Activated CD8-positive, alpha-beta memory T cell treated with anti-CD3 and anti-CD28 coated beads for 48 hours (primary cell): ENCODE measurements at places on chromosomes 7 and 10.

GRCh38 chr10:1114719-1115606 lies 58.8 kb downstream of the WDR37 start:
- no peak for DNase-seq

- no peak for DNase-seq
Observed at GRCh38 chr7:144649120-144649519, 186.7 kb downstream of the TPK1 start.

GRCh38 chr10:62047960-62048383 lies 146.5 kb downstream of the ARID5B start:
- no peak for DNase-seq

GRCh38 chr10:122142641-122143237 lies 128.4 kb upstream of the BTBD16 start:
- peak; percentile 30 for DNase-seq

GRCh38 chr7:20343941-20344340 lies 13.2 kb downstream of the ITGB8 start:
- DNase-seq, result no peak

DNA sequence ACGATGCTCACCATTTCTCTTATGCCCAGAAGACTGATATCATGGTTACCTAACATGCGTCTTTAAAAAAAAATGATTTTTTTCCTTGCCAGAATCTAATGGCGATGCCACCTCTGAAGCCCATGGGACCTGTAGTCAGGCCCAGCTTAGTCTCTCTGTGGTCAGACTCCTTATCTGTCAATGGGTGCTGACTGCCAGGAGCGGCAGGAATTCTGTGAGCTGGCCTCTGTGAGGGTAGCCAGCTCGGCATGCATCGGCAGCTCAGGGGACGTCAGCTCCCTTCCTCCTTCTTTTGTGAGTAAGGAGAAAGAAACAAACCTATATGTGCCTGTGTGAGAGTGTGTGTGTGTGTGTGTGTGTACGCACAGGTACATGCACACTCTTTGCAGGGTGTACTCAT lies 49.9 kb upstream of the ZRANB1 start:
- no peak for DNase-seq

DNA sequence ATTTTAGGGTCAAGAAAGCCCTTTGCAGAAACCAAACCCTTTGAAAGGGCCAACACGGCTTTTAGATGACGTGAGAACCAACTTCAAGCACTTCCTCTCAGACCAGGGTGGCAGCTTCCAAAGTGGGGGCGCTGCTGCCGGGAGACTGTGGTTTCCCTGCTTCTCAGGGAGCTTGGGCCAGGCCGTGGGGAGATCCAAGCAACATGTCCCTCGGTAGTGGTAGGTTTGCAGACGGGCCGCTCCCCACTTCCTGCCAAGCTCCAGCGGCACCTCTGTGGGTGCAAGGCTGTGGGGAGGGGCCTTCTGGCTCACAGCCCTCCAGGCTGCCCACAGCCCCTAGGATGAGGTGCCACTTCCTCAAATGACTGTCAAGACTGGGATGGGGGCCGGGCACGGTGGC lies 132.4 kb downstream of the FAM53B start:
- no peak for DNase-seq

GRCh38 chr10:122768389-122768745 lies 68.7 kb upstream of the C10orf120 start:
- no peak for DNase-seq

GRCh38 chr10:126749015-126749655 lies 78.6 kb upstream of the C10orf90 start:
- DNase-seq, result peak; percentile 10

GRCh38 chr7:85185424-85186082 lies 1.3 kb downstream of the SEMA3D start:
- DNase-seq, result no peak

DNA sequence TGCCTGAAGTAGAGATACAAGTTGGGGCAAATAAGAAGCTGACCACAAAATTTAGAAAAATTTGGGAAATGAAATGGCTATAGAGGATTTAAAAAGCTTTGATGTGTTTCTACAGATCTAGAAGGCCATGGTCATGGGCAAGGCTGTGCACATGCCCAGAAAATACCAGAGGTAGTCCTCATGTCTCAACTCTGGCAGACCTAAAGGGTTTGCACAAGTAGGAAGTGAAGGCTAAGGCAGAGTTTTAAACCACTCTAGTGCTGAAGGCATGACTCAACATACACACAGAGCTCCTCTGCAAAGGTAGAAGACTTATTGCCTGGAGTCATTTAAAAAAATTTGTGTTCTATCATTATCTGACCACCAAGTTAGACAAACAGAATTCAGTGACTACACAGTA lies 364.6 kb downstream of the CCSER2 start:
- no peak for DNase-seq

GRCh38 chr7:40000734-40001315 lies 50.8 kb downstream of the CDK13 start:
- no peak for DNase-seq

- no peak for DNase-seq
Observed at GRCh38 chr10:102450374-102451104, 804 bp downstream of the C10orf95 start.

DNA sequence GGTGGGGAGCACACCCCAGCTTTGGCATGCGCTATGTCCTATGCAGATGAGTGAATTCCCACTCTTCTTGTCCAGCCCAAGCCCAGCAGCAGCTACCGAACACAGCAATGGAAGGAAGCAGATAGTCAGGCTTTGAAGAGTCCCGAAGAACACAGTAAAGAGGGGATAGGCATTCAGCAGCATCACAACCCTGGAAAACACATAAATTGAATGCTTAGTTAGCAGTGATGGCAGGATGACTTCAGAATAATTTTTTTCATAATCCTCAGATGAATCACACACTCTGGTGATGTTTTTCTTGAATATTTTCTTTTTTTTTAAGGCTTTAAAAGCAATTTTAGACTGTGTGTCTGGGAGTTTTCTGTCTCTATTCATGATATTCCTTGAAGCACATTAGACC lies 95.8 kb downstream of the CFAP58 start:
- no peak for DNase-seq

DNA sequence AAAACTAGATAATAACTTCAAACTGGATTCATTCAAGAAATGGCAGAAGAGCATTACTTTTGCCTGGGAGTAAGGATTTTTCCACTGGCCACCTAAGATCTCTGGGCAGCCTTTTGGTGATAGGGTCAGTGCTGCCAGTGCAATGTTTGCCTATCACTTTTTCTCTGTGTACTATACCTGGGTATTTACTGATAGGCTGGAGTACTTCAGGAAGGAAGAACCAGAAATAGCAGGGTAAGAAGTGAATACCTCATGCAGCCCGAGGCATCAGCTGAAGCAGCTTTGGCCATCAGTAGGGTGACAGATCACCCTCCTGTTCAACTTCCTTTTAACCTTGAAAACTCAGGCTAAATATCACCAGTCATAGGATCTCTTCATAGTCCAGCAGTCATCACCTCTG lies 5.5 kb upstream of the PAPSS2 start:
- no peak for DNase-seq

GRCh38 chr7:84744385-84744784 lies 442.5 kb downstream of the SEMA3D start:
- no peak for DNase-seq

DNA sequence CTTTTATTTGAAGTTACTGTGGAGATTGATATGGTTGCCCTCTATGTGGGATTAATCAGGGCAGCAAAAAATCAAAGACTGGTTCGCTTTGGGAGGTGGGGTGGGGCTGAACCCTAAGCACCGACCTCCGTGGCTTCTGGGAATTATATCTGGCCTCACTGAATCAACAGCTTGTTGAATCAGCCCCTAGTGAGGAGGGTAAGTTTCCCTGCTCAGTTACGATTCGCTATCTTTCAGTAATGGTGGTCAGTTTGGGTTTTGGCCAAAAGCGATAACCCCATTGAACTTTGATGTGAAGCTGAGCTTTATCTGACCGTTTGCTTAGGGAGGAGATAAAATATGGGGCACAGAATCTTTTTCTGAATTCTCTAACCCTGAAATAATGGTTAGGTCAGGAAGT lies 16.6 kb upstream of the ARPC1A start:
- DNase-seq, result no peak

GRCh38 chr7:98249106-98249505 lies 2.9 kb downstream of the TECPR1 start:
- DNase-seq, result no peak

DNA sequence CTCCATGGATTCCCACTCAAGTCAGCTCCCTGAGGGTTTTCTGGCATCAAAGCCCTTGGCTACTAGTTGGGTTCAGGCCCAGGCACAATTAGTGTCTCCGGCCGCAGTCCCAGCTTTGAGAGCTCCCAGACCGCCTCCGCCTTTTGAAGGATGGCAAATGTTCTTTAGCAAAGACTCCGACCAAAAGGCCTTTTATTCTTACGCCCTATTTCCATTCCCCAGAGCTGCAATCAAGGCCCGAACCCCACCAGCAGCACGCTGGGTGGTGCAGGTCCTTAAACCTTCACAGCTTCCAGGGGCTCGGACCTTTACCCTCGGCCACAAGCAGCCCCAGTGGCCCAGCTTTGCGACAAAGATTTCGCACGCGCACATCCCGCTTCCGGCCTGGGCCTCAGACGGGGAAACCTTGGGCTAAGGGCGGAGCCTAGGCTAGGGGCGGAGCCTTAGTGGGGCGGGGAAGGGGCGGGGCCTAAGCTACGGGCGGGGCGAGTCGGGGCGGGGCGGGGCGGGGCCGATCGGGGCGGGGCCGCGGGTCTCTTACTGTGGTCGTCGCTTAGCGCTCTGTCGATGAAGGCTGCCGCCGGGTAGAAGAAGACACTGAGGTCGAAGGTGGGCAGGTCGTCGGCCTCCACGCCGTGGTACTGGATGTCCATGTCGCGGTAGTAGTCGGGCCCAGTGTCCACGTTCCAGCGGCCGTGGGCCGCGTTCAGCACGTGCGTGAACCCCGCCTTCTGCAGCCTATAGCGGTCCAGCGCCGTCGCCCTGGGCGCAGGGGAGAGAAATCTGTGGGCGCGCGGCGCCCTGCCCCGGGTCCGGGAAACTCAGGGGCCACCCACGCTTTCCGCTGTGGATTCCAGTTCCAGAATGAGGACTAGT lies 68.0 kb upstream of the SAMD8 start:
- peak; percentile 11 for DNase-seq

DNA sequence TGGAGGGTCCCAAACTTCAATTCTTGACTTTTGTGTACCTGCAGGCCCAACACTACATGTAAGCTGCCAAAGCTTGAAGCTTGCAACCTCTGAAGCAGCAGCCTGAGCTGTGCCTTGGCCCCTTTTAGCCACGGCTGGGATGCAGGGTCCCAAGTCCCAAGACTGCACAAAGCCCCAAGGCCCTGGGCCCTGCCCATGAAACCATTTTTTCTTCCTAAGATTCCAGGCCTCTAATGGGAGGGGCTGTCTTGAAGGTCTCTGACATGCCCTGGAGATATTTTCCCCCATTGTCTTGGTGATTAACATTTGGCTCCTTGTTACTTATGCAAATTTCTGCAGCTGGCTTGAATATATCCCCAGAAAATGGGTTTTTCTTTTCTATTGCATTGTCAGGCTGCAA lies 52.7 kb downstream of the MTURN start:
- DNase-seq, result no peak

DNA sequence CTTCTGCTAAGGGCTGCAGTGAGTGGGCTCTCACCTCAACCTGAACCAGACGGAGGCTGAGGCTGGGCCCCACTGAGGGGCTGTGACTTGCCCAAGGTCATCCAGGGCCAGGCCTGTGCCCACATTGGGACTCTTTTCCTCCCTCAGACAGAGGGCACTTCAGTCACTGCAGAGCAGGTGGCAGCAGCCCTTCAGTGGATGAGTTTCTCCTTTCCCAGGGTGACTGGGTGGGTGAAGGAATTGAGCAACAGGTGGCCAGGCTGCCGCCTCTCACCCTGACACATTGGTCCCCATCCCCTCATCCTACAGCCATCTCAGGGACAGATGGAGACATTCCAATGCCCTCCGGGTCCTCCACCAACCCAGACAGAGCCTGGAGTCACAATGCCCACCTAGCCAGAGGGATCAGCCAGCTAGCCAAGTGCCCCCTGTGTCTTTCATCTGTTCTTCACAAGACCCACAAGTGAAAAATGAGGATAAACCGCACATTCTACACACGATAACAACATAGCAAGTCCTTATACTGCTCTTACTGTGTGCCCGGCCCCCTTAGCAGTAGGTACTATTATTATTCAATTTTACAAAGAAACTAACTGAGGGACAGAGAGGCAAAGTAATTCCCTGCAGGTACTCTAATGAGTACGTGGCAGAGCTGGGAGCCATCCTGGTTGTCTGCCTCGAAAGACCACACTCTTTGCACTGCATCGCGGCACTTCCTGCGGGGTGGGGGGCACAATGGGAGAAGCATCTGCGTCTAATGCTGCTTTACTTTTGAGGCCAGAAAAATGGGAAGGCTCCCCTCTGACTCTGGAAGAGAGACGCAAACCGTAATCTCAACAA lies 1.7 kb upstream of the SLC18A3 start:
- no peak for DNase-seq

DNA sequence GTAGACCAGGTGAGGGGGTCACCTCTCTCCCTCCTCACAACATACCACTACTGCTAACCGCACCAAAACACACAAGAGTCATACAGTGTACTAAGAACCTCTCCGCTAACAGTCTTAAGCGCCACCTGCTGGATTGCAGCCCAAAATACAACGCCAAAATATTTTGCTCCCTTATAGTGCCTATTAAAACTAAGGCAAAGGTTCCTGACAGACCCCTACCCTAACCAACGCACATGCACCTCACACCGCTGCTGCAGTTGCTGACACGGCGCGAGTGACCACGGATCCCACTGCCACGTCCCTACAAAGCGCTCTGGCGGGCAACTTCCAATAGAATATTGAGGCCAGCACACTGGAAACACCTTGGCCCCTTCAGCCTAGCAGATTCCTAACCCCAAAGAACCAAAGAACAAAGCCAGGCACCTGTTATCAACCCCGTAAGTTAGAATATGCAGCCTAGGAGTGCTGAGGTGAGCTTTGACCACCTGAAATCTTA lies 563.6 kb upstream of the SEMA3D start:
- DNase-seq, result no peak

DNA sequence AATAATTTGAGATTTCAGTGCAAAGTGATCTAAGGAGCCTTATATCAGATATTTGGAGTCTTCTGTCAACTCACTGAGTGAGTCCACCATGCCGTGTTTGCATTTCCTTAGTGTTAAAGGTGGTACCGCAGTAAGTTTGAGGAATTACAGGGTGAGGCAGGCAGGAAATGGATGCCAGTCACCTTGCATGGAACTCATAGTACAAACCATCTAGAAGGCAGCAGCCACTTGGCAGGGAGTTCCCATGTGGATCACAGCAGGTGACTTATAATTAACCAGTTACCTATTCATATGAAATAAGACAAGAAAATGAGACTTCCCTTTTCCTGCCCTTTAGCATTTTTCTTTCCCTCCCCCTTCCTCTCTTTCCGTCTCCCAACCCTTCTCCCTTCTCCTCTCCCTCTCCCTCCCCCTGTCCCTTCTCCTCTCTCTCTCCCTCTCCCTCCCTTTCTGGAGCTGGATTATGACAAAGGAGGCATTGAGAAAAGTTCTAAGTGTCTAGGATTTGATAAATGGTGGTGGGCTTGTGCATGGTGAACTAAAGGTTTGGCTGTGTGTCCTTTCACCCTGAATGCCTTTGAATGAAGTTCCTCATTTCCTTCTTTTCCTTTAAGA lies 94.1 kb downstream of the LRRC4 start:
- no peak for DNase-seq

- DNase-seq, result no peak
Observed at GRCh38 chr7:2764621-2765020, 76.6 kb downstream of the AMZ1 start.

GRCh38 chr10:30081182-30081581 lies 21.8 kb upstream of the JCAD start:
- no peak for DNase-seq

GRCh38 chr10:2137549-2138174 lies 400.3 kb upstream of the ADARB2 start:
- no peak for DNase-seq
